CD4-positive, alpha-beta memory T cell (primary cell): ENCODE measurements at places on chromosomes 12 and 14.

DNA sequence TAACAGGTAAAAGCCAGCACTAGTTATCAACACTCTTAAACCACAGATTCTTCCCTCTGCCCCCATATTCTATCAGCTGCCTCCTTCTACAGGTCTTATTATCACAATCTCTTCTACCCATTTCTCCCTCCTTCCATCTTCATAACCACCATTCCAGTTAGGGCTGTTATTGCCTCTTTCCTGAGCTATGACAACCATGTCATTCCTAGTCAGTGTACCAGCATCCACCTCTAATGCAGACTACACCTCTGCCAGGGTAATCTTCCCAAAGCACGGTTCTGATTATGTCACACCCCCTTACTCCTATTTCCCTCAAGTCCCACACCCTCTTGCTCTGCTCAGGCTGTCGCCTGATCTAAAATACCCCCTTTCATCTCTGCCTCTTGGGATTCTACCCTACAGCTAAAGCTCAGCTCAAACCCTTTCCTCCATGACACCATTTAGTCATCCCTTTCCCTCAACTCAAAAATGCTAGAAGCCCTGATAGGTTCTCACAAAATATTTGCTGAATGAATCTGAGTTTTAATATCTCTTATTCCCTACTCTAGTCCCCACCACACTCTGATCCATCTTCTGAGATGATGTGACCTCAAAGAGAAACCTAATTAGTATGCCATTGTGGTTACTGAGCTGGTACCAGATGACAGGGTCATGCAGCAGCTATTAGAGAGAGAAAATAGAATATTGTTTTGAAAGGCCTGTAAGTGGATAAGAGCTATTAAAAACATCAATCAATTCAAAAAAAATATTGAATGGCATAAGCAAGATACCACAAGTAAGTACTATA, 11.7 kb downstream of the RACGAP1 start:
- no peak for DNase-seq

DNA sequence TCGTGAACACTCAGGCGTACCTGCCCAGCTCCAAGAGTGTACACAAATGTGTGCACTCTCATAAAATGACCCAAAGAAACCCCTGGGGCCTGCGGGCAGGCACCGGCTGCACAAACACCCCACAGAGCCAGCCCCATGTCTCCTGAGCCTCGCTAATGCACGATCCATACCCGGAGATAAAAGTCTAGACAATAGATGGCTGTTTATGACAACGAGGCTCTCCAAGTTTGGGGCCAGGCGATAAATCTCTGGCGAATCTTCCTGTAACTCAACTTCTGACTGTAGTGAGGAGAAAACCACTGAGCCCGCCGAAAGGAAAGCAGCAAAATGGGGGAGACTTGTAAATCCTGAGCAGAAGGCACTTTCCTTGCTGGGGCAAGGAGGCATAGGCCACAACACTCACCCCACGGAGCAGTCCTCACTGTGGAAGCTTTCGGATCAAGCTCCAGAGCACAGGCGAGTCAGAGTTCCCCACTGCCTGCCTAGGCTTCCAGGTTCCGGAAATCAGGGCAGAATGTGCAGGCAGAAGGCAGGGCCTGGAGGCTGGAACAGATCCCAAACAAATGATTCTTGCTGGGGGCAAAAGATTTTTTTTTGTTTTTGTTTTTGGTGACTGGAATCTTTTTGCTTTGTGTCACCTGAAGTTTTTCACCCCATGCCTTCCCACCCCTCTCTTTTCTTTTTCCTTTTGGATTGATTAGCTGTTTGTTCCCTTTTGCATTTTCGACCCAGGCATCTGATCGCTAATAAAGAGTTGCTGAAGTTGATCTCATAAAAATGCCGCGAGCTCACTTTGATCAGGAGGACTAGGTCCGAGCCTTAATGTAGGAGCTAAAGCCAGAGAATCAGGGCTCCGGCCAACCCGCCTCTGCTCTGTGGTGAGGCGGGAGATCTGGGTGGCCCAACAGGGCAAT, 4.5 kb upstream of the HOXC11 start:
- no peak for DNase-seq

- no peak for DNase-seq
Measured at GRCh38 chr12:73221836-73222235, 949.7 kb downstream of the TRHDE start.

- DNase-seq, result no peak
Measured at GRCh38 chr12:89695830-89696229, 12.8 kb downstream of the ATP2B1 start.

GRCh38 chr12:28884904-28885679, 264.0 kb upstream of the FAR2 start:
- no peak for DNase-seq

- DNase-seq, result no peak
Measured at GRCh38 chr12:4742416-4742970, 22.3 kb downstream of the GALNT8 start.

DNA sequence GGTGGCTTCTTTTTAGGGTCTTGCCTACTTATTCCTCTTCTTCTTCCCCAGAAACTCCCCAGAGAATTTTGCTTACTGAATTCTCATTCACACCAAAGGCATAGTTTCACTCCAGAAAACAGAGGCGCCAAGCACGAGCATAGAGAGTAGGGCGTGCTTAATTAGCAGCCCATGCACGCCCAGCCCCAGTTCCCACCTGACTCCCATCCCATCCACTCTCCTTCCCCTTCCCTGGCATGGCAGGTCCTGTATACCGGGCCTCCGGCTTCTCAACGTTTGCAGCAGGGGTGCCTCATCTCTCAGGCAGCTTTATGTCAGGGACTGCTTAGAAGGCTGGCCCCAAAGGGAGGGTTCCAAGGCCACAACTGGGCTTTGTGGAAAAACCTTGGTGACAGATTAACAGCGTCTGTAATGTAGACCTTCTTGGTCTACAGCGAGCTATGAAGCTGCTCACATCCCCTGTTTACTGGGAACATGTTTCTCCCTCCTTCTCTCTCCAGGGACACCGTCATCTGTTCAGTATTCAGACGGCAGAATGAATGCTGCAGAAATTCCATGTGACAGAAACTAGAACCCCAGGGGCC, 62.7 kb downstream of the ACTN1 start:
- no peak for DNase-seq

- no peak for DNase-seq
Measured at GRCh38 chr12:104469066-104469465, 12.3 kb downstream of the CHST11 start.

GRCh38 chr12:49342914-49343731, 3.6 kb upstream of the DNAJC22 start:
- DNase-seq, result no peak

DNA sequence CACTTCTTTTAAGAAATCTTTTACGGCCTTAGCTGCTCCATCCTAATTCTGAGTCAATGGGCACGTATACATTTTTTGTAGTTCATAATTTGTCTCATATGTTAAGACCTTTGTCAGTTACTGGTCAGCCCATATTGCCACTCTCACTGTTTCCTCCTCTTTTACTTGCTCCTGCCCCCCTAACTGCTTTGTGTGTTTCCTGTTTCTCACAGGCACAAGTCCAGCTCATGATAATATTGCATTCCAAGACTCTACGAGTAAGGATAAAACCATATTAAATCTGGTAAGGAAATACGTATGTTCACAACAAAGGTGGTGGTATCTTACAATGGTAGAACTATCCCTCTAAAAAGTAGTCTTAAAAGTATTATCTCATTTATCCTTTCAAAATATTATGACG, 111.7 kb downstream of the DNAI7 start:
- DNase-seq, result no peak

DNA sequence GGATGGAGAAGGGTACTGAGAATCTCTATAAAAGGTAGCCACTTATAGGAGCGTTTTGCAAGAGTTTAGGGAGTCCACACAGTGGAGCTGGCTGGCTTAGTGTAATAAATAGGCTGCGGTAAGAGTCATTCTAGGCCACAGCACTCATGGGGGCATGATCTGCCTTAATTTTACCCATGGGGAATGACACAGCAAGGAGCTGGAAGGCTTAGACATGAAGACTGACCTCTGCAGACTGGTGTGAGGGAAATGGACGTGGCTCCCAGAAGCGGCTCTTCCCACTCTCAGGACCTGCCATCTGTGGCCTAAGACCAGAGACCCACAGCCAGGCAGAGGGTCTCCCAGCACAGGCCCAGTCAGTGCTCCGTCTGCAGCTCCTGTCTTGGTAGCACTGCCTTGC, 173.3 kb downstream of the PPM1H start:
- DNase-seq, result no peak

DNA sequence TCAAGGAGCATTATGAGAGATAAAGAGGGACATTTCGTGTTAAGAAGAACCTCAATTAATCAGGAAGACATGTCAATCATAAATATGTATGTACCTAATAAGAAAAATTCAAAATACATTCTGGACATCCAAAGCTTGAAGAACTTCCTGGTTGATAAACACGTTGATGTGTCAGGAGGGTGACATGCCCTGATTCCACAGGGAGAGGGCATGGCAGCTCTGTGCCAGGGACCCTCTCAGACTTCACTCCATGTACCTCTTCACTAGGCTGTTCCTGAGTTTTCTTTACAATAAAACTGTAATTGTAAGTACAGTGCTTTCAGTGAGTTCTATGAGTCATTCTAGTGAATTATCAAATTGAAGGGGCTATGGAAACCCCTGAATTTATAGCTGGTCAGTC, 163.5 kb downstream of the CFAP54 start:
- DNase-seq, result no peak

DNA sequence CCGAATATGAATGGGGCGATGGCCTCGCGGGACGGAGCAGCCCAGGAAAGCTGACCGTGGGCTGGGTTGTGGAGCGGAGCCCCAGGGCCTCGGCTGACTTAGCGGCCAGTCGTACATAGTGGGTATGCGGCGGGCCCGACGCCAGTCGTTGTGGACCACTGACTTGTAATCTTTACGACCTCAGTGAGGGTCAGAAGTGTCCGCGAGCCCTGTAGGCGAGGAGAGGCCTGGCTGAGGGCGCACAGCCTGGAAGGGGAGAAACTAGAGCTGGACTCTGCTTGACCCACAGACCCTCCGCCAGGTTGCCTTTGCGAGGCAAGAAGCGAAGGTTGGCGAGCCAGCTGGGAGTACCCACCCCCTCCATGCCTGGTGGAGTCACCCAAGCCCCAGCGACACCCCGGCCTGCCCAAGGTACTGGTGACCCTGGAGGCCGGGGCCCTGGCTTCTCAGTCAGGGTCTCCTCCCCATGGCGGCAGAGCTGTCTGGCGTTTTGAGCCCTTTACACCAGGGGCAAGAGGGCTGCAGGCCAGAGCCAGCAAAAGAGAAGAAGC, 15.6 kb upstream of the DYNC1H1 start:
- no peak for DNase-seq

- DNase-seq, result peak; percentile 45
Measured at GRCh38 chr12:6312529-6313325, 2.2 kb downstream of the PLEKHG6 start.

DNA sequence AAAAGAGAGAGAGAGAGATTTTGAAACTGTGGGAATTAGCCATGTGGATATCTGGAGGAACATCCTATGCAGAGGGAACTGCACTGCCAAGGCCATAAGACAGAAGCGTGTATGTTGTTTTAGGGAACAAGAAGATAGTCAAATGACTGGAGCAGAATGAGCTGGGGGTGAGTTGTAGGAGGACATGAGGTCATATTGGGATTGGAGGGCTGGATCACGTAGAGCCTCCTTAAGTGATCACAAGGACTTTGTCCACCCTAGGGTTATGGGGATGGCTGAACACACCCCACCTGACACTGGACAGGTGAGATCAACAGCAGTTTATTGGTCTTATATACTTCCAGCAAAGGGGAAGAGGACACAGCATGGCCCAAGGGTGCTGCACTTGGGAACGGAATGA, 8.2 kb upstream of the CGRRF1 start:
- DNase-seq, result no peak

GRCh38 chr12:15979096-15980092, 68.3 kb downstream of the DERA start:
- no peak for DNase-seq

- DNase-seq, result no peak
Measured at GRCh38 chr12:127607146-127607725, 659.7 kb upstream of the TMEM132C start.

DNA sequence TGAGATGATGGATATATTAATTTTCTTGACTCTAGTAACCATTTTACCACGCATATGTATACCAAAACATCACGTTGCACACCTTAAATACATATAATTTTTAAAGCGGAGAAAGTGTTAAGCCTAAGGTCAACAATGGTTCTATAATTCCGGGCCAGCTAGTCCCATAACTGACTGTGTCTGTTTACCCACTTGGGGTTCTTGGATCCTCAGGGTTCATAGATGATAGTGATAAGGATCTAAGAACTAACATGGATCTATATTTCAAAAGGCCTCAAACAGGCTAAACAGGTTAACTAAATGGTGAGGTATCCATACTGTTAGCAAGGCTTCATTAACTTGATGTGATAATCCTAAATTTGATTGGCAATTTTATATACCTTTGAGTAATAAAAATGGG, 9.8 kb downstream of the SLC38A1 start:
- DNase-seq, result no peak

GRCh38 chr14:52254086-52254485, 13.4 kb upstream of the PTGDR start:
- DNase-seq, result no peak

DNA sequence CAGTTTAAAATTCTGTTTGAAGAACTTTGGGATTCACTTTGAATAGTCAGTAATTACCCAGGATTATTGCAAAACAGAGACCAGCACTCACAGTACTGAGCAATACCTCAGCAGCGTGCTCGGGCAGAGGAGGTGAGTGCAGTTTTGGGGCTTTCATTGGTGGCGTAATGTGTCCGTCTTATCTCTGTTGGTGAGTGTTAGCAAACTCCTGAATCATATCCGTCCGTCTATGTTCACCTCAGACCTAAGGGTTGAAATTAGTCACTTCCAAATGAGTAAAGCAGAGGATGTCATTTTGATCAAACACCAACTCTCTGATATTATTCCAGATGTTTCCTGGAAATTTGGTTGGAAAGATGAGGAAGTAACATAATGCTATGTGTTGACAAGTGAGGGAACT, 82.8 kb downstream of the BORCS5 start:
- peak; percentile 49 for DNase-seq

DNA sequence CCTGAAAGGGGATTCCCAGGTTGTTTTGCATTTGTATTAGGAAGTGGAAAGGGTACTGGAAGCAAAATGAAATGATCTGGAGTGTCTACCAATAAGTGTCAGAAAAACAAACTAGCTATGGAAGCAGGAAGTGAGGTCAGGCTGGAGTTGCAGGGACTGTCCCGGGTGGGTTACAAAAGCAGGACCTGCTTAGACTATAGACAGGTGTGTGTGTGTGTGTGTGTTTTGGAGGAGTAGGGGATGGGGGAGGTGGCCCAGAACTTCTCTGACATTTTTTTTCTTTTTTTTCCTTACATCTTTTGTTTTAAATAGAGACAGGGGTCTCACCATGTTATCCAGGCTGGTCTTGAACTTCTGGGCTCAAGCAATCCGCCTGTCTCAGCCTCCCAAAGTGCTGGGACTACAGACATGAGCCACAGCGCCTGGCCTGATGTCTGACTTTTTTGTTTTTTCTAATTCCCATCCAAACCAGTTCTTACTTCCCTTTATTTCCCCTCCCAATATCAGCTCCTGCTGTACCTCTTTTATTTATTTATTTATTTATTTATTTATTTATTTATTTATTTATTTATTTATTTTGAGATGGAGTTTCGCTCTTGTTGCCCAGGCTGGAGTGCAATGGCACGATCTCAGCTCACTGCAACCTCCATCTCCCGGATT, 512 bp upstream of the RND1 start:
- no peak for DNase-seq

- no peak for DNase-seq
Measured at GRCh38 chr14:39592116-39592789, 160.0 kb upstream of the FBXO33 start.
